ENCODE measurements at places on chromosomes 11 and 22. TPM values are rescaled to one million over a fixed set of nuclear protein-coding genes. Genes with fewer than 3 reads are reported as not detected.

The BARX2 gene
- total RNA-seq: 31.3 TPM

The PDGFD gene
- 6.4 TPM for total RNA-seq

GRCh38 chr22:36028646-36029405 lies at the start of gene RBFOX2:
TSS of gene RBFOX2 (minus strand) at chr22:36028824. CDS start at chr22:36028425, 399 bp downstream.
- peak; percentile 97 for DNase-seq

- no peak for DNase-seq
Observed at GRCh38 chr22:40512426-40513136, 123.9 kb downstream of the MRTFA start.

The C11orf42 gene
- not detected for total RNA-seq

DNA sequence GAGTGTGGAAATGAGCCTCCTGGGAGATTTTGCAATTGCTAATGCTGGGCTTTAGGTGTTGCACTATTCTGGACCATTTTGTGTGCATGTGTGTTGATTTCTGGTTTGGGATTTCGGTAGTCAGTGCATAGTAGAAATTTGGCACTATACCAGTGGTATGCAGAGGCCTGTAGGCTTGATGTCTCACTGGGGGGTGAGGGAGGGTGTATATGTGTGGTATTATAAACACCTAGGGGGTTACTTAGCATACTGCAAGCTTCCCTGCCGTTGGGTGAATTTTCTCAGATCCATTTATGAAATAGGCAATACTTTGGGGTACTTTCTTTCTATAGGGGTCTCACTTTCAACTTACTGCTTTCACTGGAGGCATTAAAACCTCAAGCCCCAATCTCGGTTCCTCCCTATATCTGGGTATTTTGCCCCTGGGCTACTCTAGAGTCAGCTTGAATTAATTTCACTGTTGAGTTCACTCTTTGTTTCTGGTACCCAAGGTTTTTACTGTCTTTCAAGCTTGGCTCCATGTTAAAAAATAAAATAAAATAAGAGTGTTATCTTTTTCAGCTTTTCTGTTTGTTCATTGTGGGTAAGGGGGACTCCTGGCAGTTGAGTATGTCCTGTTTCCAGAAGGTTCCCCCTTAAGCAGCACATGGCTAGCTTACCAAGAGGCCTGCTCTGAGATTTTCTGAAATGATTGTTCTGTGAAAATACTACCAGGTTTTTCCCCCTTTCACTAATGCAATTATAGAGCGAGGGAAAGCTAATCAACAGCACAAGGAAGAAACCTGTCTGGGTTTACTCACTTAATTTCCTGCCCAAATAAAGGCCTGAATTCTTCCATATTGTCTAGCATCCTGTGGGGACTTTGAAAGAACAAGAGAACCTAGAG lies 45.8 kb downstream of the PPFIBP2 start:
- no peak for DNase-seq

GRCh38 chr11:13120691-13121090 lies 111.6 kb downstream of the RASSF10 start:
- DNase-seq: no peak

- no peak for DNase-seq
Observed at GRCh38 chr11:63277345-63277943, 34.0 kb upstream of the SLC22A25 start.

DNA sequence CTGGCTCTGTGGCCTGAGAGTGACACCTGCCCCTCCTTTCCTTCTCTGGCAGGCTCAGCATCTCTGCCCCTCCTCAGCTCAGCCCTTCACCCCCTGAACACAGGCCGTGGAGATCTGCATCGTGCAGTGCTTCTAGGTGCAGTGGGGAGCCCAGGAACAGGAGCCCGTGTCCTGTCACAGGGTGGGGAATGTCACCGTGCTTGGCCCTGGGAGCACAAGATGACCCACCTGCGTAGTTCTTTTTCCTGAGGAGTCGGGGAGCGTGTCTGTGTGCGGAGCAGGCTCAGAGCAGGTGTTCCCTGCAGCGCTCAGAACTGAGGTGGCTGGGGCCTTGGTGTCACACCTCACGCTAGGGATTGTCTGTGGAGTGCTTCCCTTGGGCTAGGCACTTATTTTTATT lies 10.6 kb downstream of the TBC1D22A start:
- DNase-seq: no peak

The LBHD1 gene
- 6.5 TPM for total RNA-seq

- no peak for DNase-seq
Observed at GRCh38 chr11:1623716-1624115, 1.8 kb upstream of the KRTAP5-4 start.

GRCh38 chr22:38963872-38964271 lies 6.5 kb downstream of the APOBEC3A start:
- peak; percentile 91 for DNase-seq

DNA sequence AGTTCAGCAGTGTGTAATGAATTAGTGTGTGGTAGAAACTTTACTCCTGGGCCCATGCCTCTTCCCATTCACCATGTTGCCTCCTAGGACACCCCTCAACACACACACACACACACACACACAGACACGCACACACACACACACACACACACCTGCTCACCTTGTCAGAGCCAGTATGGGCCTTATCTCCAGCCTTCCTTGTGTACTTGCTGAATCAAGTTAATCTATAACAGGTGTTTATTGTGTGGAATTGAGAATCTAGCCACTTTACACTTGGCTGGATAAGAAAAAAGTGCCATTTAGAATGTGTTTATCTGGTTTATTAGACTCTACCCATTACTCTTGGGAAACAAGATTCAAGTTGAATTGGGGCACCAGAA lies 14.5 kb upstream of the ZDHHC13 start:
- peak; percentile 76 for DNase-seq

GRCh38 chr11:7621090-7621489 lies 52.2 kb downstream of the CYB5R2 start:
- no peak for DNase-seq

DNA sequence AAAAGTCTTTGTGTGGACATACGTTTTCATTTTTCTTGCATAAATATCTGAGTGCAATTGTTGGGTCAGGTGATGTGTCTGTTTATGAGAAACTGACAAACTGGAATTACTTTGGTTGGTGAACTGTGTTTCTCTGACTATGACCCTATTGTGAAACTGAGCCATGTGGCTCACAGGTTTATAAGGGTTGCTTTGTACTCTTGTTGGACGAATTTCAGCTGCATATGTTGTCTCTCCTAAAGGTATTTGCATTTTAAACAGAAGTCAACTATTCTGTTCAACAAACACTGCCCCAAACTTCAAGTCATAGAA lies 34.4 kb upstream of the RASD2 start:
- DNase-seq: no peak

All from left colon (tissue), 2 donors.